ENCODE measurements at places on chromosomes 6 and 20. TPM values are rescaled to one million over a fixed set of nuclear protein-coding genes. Genes with fewer than 3 reads are reported as not detected.

CPNE1 gene
- 44.1 TPM for total RNA-seq

CFB gene
- total RNA-seq: 13.8 TPM

POM121L2 gene
- total RNA-seq: not detected

GJA10 gene
- not detected for total RNA-seq

COX4I2 gene
- total RNA-seq: 4.4 TPM

MROH8 gene
- 1.4 TPM for total RNA-seq

CNKSR3 gene
- 3.8 TPM for total RNA-seq

C20orf144 gene
- not detected for total RNA-seq

MOG gene
- total RNA-seq: not detected

SLPI gene
- 1,792 TPM for total RNA-seq

EEF1A1 gene
- total RNA-seq: 1,271 TPM

COL12A1 gene
- 24.2 TPM for total RNA-seq

TP53TG5 gene
- not detected for total RNA-seq

CST5 gene
- not detected for total RNA-seq

CRYBG1 gene
- total RNA-seq: 0.98 TPM

PTPRT gene
- not detected for total RNA-seq

SYS1 gene
- total RNA-seq: 34.0 TPM

PEX7 gene
- total RNA-seq: 10.6 TPM

PTPRK gene
- 22.9 TPM for total RNA-seq

MYMX gene
- total RNA-seq: not detected

RIMS1 gene
- 1.4 TPM for total RNA-seq

NTSR1 gene
- not detected for total RNA-seq

DYNLT2 gene
- total RNA-seq: 1.1 TPM

OR2H2 gene
- not detected for total RNA-seq

OXT gene
- total RNA-seq: not detected

HLA-DQA1 gene
- total RNA-seq: 1.5 TPM

SYCP2L gene
- total RNA-seq: not detected

KIF25 gene
- total RNA-seq: not detected

BTN1A1 gene
- not detected for total RNA-seq

THBS2 gene
- 3.8 TPM for total RNA-seq

SAPCD1 gene
- total RNA-seq: not detected

FRK gene
- total RNA-seq: 4.8 TPM

BMP7 gene
- total RNA-seq: not detected

DNAH8 gene
- not detected for total RNA-seq

CST7 gene
- not detected for total RNA-seq

KIF6 gene
- not detected for total RNA-seq

TBP gene
- total RNA-seq: 13.5 TPM
